ENCODE measurements at places on chromosomes 1 and 21. TPM values are rescaled to one million over a fixed set of nuclear protein-coding genes. Genes with fewer than 3 reads are reported as not detected.

DNA sequence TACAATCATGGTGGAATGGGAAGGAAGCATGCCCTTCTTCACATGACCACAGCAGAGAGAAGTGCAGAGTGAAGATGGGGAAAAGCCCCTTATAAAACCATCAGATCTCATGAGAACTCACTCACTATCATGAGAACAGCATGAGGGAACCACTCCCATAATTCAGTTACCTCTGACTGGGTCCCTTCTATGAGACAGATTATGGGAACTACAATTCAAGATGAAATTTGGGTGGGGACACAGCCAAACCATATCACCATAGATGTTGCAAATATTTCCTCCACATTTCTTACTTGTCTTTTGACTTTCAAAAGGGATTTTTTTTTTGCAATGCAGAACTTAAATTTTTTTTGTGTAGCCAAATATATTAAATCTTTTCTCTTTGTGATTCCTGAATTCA is 14.8 kb downstream of the SH3BGR start:
- DNase-seq = no peak

- peak; percentile 71 for DNase-seq
These were observed 1.6 kb upstream of the STK40 start for GRCh38 chr1:36387141-36387949.

DNA sequence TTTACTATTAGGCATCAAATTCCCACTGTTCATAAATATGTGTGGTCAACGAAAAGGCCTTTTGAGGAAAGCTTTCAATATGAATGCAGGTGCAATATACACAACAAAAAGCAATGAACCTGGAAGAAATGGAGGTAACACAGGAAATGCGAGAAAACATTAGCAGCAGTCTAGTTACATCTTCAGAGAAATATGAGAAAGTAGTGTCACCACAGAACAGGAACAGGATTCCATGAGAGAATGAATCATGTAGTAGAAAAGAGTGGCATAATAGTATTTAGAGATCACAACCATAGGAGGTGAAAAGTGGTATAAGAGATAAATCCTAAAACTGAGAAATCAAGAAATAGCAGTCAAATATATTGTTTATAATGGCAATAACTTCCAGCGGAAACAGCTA is 103.7 kb downstream of the AK5 start:
- DNase-seq = no peak

The SPATA1 gene
- total RNA-seq = 0.26 TPM
